ENCODE measurements at places on chromosomes 6 and 20.

- no peak for DNase-seq
Observed at GRCh38 chr6:144534180-144534579, 249.0 kb downstream of the UTRN start.

GRCh38 chr6:90350689-90351554 is 54.3 kb upstream of the BACH2 start:
- DNase-seq = no peak

DNA sequence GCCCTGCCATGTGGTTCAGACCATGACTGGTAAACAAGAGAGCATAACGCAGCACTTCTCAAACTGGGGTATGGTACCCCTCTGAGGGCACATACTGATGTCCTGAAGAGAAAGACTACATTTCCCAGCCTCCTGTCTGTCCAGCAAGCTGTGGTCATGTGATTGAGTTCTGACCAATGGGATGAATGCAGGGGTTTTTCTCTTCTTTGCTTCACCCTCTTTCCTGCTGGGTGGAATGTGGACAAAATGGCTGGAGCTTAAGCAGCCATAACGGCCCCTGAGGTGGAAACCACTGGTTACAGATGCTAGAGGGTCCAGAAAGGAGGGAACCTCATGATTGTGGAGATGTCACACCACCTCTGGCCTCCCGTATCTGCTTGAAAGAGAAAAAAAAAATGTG is 19.4 kb upstream of the KCNB1 start:
- DNase-seq = no peak

DNA sequence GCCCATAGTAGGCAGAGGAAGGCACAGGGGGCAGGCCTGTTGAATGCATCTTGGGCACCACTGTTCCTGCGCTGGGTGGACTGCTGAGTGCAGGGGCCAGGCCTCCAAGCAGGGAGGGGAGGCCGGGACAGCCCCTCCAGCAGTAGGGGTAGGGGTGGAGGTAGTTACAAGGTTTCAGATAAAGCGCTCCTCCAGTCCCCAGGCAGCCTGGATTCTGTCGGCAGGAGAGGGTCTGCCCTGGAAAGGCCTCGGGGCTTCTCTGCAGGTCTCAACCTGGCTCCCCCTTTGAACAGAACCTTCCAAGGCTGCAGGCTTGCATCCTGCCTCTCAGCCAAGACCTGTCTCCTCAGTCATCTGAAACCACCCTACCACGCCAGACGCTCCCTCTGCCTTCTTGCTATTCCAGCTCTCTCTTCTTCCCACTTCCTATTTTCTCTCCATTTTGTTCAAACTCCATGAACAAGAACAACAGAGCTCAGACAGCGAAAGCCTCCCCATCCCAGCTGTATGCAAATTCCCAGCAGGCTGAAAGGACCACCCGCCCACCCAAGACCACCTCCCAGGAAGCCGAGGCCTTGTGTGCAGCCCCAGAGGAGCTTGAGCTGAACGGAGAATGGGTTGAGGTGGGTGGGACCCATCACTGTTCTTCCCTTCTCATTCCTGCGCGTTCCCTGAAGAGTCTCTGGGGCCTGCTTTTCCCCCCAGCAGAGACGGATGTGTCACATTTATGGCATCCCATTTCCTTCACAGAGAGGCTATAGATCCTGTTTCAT is 1.4 kb downstream of the MLN start:
- no peak for DNase-seq

DNA sequence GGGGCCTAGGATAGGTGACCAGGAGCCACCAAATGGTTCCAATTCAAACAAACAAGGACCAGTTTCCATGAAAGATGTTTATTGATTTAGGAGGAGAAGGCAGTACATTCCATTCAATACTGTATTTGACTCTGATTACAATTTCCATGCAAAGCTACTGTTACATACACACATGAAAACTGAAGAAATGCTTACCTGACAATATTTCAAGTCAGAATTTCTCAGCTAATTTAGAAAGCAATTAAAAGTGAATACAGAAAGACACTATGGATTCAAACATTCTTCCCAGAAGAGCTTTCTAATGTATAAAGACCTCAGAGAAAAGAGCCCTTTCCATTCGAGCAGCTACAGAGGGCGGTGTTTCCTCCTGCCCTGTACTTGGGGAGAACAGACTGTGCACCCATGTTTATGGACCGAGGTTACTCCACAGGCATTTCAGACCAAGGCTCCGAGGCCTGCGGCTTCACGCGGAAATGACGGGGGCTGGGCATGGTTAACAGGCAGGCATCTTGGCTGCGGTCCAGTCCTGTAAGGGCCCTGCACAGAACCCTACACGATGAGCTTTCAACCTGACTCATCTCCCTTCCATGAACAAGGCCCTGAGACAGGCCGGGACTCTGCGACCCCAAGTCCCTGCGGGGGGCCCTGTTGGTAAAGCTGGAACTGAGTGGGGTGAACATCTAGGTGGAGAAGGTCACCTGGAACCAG is 25.7 kb upstream of the TCFL5 start:
- DNase-seq = no peak

DNA sequence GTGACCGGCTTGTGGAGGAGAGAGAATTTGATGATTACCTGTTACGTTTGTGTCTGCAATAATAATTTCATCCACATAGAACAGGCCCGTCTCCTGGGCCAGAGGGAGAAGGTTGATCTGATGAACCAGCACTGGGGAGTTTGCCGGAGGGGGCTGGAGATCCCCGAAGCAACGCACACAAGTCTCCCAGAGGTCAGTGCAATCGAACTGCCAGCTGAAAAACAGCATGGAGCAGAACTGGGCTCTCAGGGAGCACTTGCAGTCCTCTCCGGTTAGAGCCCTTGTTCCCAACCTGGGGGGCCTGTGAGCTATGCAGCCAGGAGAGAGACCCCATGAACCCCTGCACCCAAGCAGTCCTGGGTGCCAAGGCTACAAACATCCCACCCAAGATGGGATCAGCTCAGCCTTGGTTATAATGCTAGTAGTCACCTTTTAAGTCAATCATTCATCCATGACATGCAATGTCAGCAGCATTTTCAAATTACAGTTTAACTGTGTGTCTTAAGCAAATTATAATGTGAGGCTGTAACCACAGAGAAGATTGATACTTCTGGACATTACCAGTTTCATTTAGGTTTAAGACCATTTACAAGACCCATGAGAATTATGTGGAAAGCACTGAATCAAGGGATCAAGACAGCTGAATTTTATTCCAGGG is 34.2 kb downstream of the PKHD1 start:
- DNase-seq = no peak

GRCh38 chr6:86619428-86619827 is 317.9 kb upstream of the HTR1E start:
- DNase-seq = no peak

DNA sequence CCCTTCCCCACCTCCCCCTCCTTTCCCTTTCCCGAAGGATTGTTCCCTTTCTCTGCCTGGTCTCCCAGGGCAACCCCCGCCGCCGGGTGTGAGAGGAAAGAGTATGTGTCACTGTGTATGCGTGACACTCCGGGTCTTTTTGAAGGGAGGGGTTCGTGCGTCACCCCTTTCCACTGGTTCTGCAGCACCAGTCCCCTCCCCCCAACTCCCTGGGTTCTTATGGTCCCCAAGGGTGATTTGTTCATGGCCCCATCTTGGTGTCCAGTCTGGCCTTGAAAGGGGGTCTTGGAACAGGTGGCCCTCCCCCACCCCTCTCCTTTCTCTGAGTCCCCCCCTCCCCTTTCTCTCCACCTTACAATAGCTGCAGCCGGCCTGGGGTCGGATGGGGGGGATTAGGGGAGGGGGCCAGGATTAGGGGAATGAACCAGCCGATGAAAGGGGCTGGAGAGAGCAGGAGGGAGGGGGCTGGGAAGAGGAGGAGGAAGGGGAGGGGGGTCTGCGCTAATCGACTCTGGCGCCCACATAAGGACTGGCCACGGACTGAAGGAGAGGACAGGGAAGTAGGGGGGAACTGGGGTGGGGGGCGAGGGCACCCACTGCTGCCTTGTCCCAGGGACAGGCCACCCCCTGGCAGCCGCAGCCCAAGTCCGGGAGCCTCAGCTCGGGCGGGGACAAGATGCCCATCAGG is 1.3 kb upstream of the RING1 start:
- DNase-seq = no peak

GRCh38 chr6:87261534-87261933 is 60.9 kb upstream of the SMIM8 start:
- DNase-seq = no peak

DNA sequence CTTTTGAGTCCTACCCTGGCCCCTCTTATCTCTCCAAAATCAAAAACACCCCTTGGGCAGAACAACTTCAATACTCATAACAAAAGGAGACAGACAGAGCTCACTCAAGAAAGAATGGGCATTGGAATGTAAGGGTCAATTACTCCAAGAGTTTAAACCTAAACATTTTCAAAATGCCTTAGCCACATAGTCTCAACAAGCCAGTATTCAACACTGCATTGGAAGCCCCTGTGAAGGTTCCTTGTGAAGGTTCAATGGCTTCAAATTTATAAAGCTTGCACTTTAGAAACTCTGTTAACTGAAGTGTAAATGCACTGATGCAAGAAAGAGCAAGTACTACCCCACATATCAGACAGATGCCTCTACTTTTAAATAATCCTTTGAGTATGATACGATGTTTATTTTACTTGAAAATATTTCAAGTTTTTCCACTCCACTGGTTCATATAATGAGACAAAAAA is 139.1 kb upstream of the LAMP5 start:
- no peak for DNase-seq

DNA sequence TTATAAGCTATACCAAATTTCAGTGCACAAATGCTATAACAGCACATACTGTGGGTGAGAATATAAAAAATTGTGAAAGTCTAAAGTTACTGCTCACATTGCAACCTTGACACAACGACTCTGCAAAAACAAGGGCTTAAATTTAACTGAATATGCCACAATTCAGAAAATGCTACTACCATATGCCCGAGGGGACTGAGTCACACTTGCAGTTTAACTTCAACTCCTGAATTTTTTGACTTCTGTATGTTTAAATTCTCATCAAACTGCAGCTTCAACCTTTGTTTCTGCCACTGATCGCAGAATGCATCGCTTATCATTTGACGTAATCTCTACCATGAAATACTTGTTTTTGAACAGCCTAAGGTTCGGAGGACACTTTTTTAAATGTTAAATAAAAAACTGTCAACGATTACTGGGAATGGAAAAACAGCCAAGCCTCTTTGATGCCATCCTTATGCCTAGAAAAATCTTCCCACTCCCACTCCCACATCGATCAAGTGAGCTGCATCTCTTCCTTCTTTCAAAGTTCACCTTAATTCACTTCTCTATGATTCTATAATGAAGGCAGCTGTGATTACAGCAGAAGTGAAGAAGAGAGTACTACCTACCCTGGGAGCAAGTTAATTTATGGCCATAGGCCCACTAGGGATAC is 136.5 kb downstream of the ATXN1 start:
- DNase-seq = no peak

- DNase-seq = no peak
Observed at GRCh38 chr20:6339176-6339575, 216.3 kb upstream of the FERMT1 start.

GRCh38 chr6:32972353-32973143 is 4.2 kb downstream of the BRD2 start:
- DNase-seq = peak; percentile 35

DNA sequence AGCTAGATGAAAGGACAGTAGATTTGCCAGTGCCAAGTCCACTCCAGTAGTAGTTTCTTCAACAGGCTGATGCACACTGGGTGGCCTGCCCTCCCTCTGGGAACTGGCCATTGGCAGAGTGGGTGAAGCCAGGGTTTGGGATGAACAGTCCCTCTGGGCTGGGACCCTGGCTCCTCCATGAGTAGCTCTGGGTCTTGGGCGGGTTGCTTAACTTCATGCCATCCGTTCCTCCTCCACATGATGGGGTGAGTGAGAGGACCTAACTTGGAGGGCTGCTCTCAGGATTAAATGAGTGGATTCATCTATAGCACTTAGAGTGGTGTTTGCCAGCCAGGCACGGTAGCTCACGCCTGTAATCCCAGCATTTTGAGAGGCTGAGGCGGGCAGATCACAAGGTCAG is 47.2 kb downstream of the PLAGL2 start:
- DNase-seq = no peak

- no peak for DNase-seq
Observed at GRCh38 chr6:163354761-163355425, 59.6 kb upstream of the QKI start.

DNA sequence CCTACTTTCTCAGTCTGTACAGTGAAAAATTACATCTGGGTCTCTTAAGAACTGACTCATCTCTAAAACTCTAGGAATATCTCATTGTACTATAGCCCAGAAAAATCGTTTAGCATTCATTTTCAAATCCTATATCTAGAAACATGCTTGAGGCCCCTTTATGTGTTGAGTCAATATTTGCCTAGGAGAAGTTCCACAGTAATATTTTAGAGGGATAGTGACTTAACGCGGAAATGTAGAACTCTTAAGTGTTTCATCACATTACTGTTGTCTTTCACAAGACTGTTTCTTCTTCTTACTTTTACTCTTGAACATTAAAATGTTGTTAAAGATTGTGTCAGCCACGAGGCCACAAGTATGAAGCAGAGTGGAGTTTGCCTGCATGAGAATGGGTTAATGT is 23.0 kb upstream of the MYLIP start:
- DNase-seq = no peak

DNA sequence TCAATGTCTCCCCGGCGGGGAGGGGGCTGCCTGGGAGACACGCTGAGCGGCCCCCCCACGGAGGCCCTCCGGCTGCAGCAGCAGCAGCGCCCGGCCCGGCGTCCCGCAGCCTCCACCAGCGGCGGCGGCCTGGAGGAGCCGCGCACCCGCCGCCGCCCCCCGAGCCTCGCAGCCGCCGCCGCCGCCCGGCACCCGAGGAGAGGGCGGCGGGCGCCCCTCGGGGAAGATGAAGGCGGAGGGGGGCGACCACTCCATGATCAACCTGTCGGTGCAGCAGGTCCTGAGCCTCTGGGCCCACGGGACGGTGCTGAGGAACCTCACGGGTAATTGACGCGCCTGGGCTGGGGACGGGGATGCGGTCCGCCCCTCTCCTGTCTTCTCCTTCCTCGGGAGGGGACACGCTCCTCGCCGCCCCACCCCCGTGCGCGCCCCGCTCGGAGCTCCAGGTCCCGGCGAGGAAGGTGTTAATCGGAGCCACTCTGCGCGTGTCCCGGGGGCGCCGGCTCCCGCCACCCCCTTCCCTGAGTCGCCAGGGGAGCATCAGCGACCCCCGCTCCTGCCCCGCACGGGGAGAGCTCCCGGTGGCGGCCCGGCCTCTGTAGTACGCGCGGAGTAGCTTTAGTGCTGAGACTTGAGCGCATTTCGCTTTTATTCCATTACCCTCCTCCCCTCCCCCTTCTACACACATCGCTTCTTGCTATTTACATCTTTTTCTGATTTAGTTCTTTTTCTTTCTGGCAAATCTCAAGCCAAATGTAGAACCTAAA is 686 bp downstream of the TMEM170B start:
- no peak for DNase-seq

DNA sequence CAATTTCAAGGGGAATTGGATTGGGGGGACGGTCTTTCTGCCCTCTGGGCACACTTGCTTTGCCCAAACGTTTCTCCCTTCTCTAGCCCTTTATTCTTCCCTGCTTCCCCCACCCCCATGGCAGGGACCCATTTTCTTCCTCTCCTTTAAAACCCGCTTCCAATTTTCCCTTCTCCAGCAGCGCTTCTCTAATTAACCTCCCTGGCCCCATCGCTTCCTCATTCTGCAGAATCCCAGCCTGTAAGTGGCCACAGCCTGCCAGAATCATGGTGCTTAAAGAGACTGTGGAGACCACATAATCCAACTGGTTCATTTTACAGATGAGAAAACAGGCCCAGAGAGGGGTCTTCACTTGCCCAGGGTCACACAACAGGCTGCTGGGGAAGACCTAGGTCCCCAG is 61.4 kb downstream of the CPNE5 start:
- no peak for DNase-seq

- no peak for DNase-seq
Observed at GRCh38 chr6:53258076-53258773, 90.5 kb downstream of the ELOVL5 start.

- no peak for DNase-seq
Observed at GRCh38 chr6:110878751-110879522, 4.4 kb downstream of the AMD1 start.

Measured in stimulated activated CD4-positive, alpha-beta T cell treated with anti-CD3 and anti-CD28 coated beads, TNF-alpha, amount 100 ng/mL, for 48 hours (primary cell).